Stimulated activated naive CD4-positive, alpha-beta T cell (primary cell): ENCODE measurements at places on chromosomes 4 and X.

DNA sequence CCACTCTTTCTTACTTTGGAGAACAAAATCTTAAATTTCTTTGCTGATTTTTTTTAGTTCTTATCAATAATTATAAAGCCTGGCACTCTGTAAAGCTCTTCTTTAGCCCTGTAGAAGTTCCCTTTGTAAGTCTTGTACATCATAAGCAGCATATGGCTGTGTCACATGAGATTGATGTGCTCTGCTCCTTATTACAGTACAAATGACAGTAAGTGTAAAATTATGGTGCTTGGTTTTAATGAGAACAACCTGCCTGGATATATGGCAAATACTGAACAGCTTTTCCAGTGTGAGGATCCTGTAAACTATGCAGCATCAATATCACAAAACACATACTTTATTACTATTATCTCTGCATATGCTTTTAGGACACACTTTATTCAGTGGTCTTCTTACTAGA is 145.9 kb upstream of the GNPDA2 start:
- DNase-seq: no peak

DNA sequence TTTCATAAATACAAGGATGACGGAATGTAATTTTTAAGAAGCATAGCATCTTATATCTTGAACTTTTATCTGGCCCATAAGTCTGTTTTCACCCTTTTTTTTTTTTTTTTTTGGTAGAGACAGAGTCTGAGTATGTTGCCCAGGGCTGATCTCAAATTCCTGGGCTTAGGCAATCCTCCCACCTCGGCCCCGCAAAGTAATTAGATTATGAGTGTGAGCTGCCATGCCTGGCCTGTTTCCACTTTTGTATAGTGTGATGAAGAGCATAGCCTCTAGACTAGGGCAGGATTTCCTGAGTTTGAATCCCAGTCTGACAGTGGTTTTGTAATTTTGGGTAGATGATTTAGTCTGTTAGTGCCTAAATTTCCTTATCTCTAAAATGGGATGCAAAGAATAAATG is 11.0 kb downstream of the STIM2 start:
- no peak for DNase-seq

DNA sequence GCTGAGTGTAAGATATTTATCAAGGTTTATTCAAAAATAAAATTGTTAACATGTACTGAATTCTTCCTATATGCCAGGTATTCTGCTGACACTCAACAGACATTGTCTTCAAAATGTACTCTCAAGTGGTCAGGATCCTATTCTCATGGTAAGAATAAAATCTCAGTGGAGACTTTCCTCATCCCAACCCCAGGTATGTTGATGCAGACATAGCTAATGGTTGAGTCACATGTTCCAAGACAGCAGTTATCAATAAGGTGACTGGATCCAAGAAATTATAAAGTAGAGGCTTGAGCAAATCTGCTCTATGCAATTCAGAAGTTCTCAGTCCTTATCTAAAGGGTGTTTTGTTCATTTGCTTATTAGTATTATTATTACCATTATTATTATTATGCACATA is 115.2 kb upstream of the GABRA2 start:
- no peak for DNase-seq

GRCh38 chr4:134720030-134720429 is 518.4 kb upstream of the PABPC4L start:
- no peak for DNase-seq

- DNase-seq: no peak
These were observed 352.3 kb downstream of the PDGFC start for GRCh38 chr4:156619154-156619934.

DNA sequence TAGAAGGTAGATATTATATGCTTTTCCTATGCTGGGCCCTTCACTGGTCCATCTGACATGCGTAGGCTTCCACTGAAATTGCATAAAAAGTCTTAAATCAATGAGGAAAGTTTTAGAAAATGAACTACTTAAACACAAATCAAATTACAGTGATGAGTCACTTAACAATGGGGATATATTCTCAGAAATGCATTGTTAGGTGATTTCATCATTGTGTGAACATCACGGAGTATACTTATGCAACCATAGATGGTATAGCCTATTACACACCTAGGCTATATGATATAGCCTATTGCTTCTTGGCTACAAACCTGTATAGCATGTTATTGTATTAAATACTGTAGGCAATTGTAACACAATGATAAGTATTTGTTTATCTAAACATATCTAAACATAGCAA is 10.3 kb downstream of the STAP1 start:
- no peak for DNase-seq

DNA sequence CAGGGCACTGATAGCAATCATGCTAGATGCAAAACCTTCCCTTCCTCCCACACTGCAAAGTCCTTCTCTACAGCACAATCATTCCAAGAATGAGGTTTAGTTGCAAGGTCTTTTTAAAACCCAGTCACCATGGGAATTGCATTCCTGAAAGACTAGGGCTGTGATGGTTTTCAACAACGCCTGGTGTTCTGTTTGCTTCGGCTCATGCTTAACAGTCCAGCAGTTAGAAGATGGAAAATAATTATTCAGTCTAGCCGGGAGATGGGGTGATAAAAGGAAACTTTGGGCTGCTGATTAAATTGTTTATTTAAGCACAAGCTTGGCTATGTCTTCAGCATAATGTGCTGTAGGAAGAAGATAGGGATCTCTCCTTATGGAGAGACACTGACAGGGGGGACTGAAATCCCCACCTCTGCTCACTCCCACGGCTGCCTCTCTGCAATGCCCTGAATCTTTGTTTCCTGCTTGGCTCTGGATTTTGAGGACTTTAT is 211.4 kb downstream of the MID1IP1 start:
- DNase-seq: no peak

DNA sequence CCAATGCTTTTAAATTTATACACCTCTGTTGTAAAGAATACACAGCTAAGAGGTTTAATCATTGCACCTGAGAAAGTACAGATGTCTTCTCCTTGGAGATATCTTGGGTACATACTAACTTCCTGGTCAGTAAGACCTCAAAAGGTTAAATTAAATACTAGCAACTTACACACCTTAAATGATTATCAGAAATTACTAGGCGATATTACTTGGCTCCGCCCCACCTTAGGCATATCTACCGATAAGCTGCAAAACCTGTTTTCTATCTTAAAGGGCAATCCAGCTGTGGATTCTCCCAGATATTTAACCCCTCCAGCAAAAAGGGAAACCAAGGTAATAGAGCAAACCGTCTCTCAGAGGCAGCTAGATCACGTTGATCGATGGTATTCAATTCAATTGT is 819.4 kb downstream of the FAM133A start:
- DNase-seq: no peak

DNA sequence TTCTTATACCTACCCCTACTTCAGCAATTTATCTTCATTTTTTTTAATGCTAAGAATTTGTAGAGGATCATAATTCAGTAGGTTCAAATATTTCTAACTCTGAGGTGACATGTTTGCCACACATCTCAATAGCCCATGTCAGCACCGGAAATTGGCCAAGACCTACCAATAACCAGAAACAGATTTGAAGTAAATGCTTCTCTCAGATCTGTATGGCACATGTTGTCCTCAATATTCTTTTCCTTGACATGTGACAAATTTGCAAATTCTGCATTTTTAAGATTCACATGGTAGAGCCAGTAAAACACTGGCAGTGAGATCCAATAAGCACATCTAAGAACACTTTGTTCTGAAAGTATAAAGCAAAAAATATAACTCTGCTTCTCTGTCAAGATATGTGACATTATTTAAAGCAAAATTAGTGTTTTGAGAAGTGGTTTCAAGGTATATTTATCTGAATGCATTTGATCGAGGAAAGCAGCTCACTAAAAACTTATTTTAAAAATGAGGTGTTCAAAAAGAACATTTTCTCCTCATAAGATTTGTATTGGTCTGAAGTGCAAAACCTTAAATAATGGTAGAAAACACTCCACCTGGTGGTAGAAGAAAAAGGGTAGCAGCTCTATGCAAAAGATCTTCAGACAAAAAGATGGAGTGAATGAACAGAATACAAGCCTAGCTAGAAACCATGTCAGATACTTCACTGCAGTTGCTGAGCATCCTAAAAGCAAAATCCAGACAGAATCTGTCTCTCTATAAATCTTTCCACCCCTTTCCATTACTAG is 513.8 kb upstream of the FAM241A start:
- DNase-seq: no peak

GRCh38 chrX:144388738-144389137 is 504.9 kb downstream of the UBE2NL start:
- DNase-seq: no peak

- no peak for DNase-seq
These were observed 77.4 kb downstream of the CLNK start for GRCh38 chr4:10607206-10607605.

DNA sequence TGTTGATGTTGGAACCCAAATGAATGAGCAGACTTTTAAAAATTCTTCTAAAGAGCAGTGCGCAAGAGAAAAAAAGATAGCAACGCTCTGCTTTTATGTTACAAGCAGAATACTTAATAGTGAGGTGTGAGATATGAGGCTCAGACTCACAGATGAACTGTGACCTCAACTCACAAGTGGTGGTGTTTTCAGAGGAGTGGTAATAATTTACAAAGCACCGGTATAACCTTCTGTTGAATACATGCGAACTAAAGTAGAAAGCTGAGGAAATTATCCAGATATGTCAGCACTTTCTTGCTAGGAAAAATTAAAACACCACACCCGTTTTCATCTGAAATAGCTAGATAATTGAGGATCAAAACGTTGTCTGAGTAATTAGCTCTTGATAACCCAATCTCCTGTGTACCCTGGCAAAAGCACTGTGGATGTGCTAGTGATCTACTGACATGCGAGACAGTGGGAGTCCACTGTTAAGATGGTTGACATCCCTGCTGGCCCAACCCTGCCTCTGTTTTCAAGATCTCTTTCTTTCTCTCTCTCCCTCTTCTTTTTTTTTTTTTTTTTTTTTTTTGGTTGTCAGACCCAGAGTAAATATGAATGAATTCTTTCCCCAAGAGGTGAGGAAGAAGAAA is 6.9 kb upstream of the TLL1 start:
- DNase-seq: no peak

DNA sequence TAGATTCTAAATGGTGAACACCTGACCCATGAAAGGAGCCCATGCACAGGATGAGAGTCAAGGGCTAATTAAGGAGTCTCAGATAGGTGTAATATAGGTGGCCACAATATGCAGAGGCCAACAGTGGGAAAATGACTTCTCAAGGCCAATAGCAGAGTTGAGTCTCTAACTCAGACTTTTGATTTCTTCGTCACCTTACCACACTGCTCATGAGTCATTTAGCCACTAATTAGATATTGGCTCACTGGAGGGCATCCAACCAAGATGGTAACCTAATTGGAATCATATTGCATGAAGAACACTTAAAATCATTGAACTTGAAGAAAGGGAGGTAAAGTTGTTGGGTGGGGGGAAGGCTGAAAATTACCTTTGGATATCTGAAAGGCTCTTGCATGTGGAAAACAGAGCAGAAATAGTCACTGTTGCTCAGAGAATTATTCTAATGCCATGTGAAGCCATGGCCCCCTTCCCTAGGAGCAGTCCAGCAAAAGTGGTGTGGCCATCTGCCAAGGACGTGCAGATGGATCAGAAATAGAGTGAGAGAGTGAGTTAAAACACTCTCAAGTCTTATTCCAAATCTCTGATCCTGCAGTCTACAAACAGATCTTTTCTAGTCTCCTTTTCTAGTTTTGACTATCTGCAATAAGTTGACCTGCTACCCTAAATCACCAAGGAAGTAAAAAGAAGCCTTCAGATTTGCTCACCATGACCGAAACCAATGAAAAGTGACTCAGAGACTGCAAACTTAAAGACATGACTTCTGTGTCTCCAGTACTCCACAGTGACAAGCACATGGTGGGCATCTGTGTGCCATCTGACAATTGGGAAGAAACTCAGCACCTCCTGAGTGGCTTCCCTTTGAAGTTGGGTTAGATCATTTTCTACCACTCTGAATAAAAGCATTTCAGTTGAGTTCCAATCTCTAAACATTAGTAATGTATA is 93.9 kb upstream of the C1QTNF7 start:
- DNase-seq: no peak

DNA sequence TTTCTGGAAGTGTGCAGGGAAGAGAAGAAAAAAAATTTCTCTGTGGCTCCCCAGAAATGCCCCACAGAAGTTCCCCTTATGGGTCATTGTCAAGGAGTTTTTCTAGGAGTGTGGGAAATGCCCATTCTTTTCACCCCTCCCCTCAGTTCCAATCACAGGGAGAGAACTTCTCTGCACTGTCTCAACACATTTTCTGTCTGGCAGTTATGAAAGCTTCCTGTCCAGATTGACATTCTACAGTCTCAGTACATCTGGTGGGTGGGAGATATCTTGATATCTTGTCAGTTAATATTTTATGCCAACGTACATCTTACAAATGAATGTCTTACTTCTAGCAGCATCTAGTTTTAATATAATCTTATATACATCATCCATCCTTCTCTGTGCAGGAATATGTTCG is 566.8 kb upstream of the AADAT start:
- DNase-seq: no peak

GRCh38 chr4:56772134-56772533 is 49.4 kb downstream of the SPINK2 start:
- DNase-seq: no peak

GRCh38 chrX:1576201-1576992 is 15.0 kb upstream of the AKAP17A start:
- peak; percentile 37 for DNase-seq

DNA sequence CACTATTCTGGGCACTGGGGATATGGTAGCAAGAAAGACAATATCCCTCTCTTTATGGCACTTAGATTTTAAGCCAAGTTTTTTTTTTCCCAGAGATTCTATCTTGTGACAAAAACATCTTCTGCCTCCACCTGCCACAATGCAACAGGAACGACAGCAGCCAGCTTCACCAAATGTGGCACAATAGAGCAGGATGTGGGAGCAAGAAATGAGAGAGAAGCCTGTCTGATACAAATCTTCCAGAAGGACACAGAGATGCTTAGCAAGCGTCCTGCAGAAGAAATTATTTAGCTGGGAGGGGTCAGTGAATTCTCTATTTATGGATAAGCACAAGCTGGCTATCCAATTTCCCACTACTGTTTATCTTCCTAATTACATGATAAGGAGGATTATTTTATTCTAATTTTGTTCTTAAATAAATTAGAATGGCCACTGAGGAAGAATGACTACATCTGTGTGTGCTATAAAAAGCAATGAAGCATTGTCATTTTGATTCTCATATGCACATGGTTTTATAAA is 27.1 kb upstream of the ZNF330 start:
- no peak for DNase-seq

DNA sequence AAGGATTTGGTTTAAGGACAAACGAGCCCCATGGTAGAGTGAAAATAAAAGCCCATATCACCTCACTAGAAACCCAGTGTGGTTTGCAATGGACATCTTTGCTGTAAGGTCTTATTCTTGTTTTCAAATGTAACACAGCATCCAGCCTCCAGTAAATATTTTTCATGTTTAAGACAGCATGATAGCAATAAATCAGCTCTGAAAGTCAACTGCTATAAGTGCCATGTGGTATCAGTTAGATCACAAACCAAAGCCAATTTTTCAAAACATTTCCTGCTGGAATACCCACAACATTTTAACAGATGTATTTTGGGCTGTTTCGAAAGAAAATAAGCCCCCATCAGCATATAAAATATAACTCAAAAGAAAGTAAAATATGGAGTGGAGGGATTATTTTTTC is 24.0 kb upstream of the SCML1 start:
- DNase-seq: no peak
